Progenitor cell of endocrine pancreas (in vitro differentiated cells): ENCODE measurements at places on chromosomes 4 and X.

DNA sequence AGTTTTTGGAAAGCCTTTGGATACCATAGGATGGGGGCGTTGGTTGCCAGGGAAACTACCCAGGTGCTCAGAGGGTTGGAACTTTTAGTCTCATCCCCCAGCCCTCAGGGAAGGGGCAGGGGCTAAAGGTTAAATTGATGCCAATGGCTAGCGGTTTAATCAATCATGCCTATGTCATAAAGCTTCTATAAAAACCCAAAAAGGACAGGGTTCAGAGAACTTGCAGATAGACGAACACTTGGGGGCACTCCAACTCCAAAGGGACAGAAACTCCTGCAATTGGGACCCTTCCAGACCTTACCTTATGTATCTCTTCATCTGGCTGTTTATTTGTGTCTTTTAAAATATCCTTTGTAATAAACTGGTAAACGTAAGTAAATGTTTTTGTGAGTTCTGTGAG lies 30.0 kb upstream of the GPR173 start:
- DNase-seq = no peak

- no peak for DNase-seq
These were observed 381.2 kb downstream of the RAPGEF2 start for GRCh38 chr4:159483782-159484741.

- no peak for DNase-seq
These were observed 35.6 kb upstream of the MAGEA8 start for GRCh38 chrX:149845385-149845784.

DNA sequence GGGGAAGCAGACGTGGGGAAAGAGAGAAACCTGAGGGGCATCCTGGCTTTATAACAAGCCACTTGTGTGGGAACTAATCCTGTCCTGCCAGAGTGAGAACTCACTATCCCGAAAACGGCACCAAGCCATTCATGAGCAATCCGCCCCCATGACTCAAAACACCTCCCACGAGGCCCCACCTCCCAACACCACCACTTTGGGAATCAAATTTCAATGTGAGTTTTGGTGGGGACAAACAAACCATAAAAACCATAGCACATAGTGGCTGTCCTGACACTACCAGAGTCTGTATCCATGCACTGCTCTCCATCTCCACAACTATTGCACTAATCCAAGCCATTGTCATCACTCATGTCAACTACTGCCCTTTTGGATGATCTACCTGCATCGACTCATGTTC lies 28.5 kb upstream of the SEPTIN6 start:
- no peak for DNase-seq

DNA sequence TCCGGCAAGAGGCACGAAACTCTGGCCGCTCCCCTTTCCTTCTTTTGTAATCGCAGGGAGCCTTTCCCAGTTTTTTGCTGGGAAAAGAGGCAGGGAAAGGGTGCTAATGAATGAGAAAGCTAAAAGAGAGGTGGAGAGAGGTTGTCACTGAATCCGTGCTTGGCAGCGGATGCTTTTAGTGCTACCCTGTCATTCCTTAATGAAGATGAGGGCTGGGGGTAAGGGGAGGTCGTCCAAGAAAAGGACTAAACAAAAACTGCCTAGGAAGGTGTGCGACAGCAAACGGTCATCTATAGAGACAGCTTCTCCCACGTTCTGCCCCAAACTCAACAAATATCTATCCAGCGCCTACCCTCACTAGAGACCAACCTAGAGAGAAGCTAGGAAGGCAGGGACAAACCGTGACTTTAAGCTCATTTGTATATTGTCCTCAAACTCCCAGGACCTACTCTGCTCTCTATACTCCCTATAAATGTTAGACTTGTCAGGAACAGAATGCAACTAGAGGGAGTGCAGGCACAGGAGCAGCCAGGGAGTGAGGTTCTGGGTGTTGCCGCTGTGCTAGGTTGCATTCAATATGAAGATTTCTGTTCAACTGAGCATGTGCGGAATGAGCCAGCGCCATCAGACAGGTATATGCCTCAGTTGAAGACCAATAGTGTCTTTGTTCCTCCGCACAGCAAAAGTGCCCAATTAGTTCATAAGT lies 777 bp upstream of the CASK start:
- no peak for DNase-seq

DNA sequence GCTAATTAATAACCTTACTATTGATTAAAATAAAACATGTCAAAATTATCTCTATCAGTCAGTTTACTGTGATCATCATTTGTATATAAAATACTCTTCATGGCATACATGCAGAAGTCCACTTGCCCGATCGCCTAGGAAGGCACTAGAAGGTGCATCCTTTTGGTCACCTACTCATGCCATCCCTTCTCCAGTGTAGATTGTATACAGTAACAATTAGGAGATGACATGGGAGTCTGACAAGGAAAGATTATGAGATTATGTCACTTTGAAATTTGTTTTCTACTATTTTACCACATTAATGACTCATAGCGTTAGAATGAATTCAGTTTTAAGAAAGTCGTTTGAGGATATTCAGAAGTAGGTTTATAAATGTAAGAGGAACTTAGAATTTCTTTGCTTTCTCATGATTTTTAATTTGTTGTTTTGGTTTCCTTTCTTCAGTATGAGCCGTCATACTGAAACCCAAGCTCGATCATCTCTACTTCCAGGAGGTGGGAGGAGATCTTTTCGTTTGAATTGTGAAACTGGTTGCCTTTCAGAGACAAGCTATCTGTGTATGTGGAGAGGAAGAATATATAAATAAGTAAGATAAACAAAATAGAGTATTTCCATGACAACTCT lies 51.1 kb upstream of the UNC5C start:
- DNase-seq = no peak

GRCh38 chr4:37597034-37597433 lies 89.1 kb downstream of the RELL1 start:
- no peak for DNase-seq

GRCh38 chr4:106365613-106366012 lies 3.0 kb downstream of the GIMD1 start:
- DNase-seq = no peak

DNA sequence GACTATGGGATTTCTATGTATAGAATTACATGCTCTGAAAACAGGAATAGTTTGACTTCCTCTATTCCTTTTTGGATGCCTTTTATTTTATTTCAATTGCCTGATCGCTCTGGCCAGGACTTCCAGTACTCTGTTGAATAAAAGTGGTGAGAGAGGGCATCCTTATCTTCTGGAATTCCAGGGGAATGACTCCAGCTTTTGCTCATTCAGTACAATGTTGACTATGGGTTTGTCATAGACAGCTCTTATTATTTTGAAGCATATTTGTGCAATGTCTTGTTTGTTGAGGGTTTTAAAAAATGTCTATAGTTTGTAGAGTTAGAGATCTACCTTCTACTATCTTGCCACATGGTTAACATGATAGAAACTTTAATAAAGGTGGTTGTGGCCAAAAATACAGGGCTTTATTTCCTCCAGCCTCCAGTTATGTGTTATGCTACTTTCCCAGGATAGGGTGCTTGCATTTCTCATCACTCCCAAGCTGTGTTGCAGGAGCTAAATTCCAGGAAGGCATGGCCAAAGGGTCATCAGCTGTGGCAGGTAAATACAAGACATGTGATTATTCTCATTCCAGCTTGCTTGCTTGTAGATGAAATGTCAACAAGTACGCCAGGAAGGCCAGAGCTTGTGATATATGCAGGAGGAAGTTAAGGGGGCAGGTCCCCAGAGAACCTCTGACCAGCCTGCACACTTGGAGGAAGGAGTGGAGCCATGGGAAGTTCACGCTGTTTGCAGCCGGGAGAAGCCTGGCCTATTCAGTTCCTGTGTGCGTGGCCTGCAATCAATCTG lies 142.4 kb upstream of the CPXCR1 start:
- DNase-seq = peak; percentile 10

- no peak for DNase-seq
These were observed 5.5 kb upstream of the DAPP1 start for GRCh38 chr4:99811117-99811516.

DNA sequence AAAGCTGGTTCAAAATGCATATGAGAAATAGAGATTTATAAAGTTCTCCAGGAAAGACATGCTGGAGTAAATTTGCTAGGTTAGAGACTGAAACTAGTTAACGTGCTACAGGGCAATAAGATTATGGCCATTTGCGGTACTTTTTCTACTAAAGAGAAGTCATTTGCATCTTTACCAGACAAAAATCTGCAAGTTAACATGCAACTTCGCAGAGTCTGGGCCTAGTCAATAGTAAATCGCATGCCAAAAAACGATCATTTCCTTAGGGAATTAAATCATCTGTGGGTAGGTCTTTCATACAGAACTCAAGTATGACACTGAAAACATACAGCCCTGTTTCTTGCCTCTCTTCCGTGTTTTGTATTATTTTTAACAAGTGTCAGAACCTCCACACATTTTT lies 32.8 kb upstream of the REST start:
- DNase-seq = no peak

GRCh38 chrX:31093639-31093975 lies 21.8 kb upstream of the FTHL17 start:
- no peak for DNase-seq

GRCh38 chr4:15552557-15553362 lies 83.1 kb downstream of the CC2D2A start:
- no peak for DNase-seq

DNA sequence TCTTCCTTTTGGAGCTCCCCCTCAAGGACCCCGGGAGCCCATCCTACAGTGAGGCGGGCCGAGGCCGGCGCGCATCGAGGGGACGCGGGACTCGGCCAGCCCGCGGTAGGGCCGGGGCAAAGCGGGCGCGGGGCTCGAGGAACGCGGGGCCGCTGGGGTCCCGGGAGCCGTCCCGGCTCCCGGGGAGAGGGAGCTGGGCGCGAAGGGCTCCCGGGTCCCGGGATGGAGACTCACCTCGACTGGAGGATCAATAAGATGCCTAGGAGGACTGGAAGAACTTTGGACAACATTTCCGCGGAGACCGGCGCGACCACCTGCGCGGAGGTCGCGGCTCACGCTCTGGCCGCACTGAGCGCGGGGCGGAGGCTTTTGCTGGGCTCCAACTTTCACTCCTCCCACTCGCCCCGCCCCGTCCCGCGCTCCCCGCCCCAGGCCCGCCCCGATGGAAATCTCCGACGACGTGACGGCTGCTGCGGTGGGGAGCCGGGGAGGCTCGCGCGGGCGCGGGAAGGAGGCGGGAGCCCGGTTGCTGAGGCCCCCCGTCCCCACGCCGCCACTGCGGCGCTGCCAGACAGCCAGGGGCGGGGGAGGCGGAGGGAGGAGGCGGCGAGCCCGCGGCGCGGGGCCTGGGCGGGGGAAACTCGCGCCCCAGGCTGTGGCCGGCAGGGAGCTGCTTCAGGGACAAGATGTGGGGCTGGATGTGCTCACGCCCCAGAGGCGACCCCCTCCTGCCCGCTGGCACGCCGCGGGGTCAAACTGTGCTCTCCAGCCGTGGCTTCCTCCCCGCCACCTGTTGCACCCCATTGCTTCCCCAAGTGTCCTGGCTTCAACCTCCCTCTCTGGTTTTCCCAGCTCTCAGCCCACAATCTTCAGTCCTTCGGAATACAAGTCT lies at the start of gene GABRE:
Gene GABRE, minus strand, starts transcription at position 341 of the 892 bp plus-strand sequence. Its CDS starts 51 bp downstream, at position 290.
- peak; percentile 18 for DNase-seq

- DNase-seq = no peak
These were observed 252.3 kb downstream of the PDHA2 start for GRCh38 chr4:96092151-96092705.

GRCh38 chr4:41613386-41613785 lies 75.4 kb downstream of the LIMCH1 start:
- no peak for DNase-seq

- no peak for DNase-seq
These were observed 24.0 kb downstream of the UNC5C start for GRCh38 chr4:95524729-95525128.

GRCh38 chr4:155748039-155748438 lies 10.8 kb upstream of the GUCY1B1 start:
- DNase-seq = no peak

GRCh38 chr4:113106108-113106507 lies 56.7 kb downstream of the ANK2 start:
- DNase-seq = no peak

DNA sequence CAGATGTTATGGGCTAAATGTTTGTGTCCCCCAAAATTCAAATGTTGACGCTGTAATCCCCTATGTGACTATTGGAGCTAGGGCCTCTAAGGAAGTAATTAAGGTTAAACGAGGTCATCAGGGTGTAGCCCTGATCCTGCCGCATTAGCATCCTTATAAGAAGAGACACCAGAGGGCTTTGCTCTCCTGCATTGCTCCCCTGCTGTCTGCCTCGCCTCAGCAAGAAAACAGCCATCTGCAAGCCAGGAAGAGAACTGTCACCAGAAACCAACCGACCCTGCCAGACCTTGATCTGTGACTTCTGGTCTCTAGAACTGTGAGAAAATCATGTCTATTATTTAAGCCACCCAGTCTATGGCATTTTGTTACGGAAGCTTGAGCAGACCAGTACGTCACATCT lies 331.9 kb downstream of the DCTD start:
- DNase-seq = no peak

DNA sequence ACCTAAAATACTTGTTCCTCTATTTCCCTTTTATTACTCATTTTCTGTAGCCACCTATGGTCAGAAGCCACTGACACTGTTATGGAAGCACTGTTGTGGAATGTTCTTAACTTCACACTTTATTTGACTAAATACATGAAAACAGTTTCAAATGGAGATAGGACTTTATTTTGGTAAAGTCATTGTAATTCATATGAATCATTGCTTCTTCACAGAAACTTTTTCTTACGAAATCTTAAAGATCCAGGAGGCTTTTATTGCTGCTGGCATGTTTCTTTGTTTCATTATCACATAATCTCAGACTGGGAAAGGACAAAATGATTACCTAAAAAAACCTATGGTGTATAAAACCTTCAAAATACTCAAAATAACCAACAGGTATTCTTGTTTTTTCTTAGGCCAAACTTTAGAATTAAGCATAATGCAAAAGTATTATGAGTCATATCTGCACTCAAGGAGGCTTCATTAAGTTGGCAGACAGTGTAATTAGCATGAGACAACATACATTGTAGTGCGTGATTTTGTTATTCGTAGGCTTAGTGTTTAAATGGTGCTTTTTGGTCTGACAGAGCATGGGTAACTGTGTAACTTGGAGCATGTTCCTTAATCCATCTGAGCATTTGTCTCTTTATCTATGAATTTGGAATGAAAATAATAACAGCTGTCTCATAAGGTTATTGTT lies 58.0 kb downstream of the SH3BGRL start:
- DNase-seq = no peak

GRCh38 chr4:87895964-87896621 lies 63.3 kb downstream of the MEPE start:
- no peak for DNase-seq

DNA sequence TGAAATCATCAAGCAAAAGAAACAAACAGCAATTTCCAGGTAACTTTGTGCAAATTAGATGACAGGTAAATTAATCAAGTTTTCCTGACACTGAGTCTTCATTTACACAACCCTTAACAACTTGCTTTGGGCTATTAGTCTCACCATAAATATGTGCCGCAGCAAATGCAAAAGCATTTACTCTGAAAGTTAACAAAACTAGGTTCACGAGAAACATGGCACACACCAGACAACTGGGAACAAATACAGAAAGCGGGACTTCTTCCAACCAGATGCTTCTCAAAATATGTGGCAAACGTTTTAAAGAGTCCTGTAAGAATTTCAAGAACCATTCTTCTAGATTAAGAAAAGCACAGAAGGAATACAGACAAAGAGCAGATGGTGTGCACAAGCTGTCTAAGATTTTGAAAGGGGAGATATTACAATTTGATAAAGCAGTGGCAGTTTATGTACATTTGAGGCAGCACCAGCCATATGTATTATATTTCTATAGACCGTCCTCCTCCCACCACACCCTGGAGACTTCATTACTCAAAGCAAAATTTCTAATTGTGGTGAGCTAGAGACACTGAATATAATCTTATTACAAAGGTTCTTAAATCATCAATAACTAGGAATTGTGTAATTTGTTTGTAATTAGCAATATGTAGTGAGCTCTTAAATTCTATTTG lies 192.5 kb upstream of the ADAMTS3 start:
- no peak for DNase-seq

- peak; percentile 58 for DNase-seq
These were observed 2.1 kb upstream of the FAT1 start for GRCh38 chr4:186725469-186726425.
